MV-4-11 (cell line): ENCODE measurements at places on chromosomes 1 and 21.

- DNase-seq, result no peak
These were observed 33.6 kb downstream of the AHDC1 start for GRCh38 chr1:27570356-27570755.

DNA sequence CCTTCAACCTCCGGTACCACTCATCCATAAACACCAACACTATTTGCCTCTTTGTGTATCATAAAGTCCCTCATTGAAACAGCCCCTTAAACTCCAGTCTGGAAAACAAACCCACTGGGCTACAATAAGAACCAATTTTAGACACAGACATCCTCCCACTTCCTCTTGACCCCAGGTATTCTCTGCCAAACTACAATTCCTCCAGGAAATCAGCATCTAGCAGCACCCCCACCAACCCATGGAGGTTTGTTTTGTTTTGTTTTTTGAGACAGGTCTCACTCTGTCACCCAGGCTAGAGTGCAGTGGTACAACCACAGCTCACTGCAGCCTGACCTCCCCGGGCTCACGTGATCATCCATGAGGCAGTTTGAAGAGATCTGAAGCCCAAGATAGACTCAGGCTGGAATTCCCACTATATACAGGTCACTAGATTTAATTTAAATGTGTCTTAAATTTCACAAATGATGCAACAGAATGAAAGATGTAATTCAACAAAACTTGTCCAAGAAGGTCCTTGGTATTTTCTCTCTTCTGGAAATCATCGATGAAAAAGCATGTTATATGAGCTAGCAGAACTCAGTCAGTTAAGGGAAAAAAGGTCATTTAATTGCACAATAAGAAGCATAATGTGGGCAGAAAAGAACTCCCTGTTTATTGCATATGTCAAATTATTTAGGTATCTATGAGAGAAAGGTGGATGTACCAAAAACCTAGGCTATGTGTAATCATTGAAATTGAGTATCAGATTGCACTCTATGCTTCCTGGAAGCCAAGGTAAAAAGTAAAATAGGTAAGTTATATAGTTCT, 30.3 kb downstream of the TCP10L start:
- DNase-seq, result no peak

DNA sequence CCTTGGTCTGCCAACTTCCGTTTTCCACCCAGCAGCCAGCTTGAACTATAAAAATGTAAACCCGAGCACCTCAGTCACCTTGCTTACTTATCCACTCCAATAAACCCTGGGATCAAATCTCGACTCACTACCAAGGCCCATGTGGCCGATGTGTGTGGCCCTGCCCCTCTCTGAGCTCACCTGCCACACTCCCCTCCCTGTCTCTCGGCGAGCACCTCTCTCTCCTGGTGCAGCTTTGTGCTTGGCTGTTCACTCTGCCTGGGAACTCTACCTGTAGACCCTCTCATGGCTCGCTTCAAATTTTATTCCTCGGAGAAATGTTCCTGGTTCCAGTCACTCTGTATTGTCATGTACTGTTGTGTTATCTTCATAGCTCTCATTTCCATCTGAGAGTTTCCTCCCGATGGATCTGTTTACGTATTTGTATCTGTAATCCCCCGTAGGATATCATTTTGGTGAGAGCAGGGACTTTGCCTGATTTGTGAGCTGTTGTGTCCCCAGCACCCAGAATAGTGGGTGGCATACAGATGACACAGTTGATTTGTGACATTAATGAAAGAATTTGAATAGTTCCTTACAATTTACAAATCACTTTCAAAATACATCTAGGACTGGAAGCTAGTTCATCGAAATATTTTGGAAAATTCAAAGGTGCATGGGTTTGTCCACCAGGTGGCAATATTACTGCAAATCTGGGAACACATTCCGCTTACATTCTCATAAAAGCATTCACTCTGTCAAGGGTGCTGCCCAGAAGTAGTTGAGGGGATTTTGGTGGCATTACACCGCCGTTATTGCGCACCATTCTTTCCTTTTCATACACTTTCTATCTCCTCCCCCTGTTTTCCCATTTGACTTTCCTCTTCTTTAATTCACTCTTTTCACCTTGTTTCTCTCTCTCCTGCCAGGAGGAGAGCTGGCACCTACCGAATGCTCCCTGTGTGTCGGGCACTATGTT, 95.3 kb downstream of the ABCA4 start:
- no peak for DNase-seq

- no peak for DNase-seq
These were observed 5.1 kb downstream of the APOBEC4 start for GRCh38 chr1:183648042-183648441.

DNA sequence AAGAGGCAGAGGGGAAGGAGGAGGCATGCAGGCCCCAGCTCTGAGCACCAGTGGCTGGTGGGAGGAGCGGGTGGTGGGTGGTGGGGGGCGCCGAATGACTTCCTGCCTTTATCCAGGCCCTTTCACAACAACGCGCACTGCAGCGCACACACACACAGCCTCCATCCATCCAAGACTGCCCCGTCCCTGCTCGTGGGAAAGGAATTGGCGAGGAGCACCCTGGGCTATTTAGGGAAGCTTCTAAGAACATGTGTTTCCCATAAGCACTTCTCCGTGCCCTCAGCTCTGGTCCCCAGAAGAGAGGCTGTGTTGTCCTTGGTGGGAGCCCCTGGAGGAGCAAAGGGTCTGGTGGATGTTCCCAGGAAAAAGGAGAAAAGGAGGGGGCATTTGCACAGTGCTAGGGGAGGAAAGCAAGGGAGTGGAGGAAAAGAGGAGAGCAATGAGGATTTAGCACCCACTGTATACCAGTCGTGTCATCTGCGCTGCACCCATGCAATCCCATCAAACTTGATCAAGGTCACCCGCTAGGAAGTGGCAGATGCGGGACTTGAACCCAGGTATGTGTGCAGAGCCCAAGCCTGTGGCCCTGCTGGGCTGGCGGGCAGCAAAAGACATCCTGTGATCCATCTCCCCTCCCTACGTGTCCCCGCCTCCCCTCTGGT, 28.1 kb downstream of the EPHA2 start:
- DNase-seq, result no peak

- DNase-seq, result peak; percentile 44
These were observed 114.6 kb upstream of the NEK7 start for GRCh38 chr1:198042168-198042567.

DNA sequence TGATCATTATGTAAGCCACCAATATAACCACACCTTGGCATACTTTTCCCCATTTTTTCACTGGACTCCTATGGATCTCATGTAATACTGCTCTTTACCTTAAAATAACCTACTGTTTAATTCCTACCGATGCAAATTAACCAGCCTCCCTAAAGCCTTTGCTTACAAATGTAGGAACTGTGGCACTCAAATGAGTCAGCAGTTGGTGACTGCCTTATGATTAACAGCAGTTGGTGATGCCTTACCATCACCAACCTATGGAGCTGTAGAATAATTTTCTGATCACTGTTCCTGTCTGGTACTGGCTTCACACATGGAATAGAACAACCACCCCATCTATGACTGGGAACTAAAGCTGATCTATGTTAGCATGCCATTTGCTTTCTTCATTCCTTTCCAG, 7.8 kb upstream of the NUDT17 start:
- DNase-seq, result no peak

- DNase-seq, result no peak
These were observed 51.3 kb downstream of the PTGS2 start for GRCh38 chr1:186628910-186629309.

- DNase-seq, result no peak
These were observed 391.2 kb downstream of the RWDD3 start for GRCh38 chr1:95625224-95625623.

DNA sequence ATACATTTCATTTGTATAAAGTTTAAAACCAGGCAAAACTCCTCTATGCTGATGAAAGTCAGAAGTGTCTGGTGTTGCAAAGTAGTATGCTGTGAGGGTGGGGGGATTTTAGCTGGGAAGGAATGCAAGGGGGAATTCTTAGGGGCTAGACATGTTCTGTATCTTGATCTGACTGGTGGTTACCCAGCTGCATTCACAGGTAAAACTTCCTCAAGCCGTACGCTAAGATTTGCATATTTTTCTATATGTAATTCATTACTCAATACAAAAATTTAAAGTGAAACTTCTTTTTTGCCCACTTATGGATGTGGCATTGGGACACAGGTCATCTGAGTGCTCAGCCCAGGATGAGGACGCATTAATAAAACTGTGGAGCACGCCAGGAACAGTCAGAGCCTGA, 323.3 kb downstream of the PAPPA2 start:
- no peak for DNase-seq

DNA sequence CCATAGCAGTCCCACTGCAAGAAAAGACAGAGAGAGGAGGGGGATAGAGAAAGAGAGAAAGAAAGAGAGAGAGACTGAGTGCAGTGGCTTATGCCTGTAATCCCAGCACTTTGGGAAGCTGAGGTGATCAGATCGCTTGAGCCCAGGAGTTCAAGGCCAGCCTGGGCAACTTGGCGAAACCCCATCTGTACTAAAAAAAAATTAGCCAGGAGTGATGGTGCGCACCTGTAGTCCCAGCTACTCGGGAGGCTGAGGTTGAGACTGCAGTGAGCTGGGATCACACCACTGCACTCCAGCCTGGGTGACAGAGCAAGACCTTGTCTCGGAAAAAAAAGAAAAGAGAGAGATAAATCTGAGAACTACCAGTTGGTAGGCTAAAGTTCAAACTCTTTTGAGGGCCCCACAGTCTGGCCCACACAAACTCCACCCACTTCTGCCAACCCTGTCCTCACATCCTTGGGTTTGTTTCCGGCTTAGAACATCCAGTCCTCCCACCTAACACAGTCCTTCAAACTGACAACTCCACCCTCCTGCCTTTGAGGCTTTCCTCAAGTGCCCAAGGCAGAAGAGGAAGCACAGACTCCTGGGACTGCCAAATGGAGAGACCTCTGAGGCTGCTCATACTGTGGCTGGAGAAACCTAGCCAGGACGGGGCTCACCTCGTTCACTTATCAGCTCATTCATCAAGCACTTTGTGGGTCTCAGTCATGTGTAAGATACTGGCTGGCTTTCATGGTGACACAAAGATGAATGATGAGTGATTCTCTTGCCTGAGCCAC, 20.1 kb downstream of the TFAP2E start:
- DNase-seq, result peak; percentile 79

- no peak for DNase-seq
These were observed 17.6 kb downstream of the RGS1 start for GRCh38 chr1:192592981-192593708.
